Transverse colon (tissue), 4 donors: ENCODE measurements at places on chromosomes 2 and 18. TPM values are rescaled to one million over a fixed set of nuclear protein-coding genes. Genes with fewer than 3 reads are reported as not detected.

The HNRNPLL gene
- 59.7 TPM for total RNA-seq

The CHRNG gene
- not detected for total RNA-seq

The C18orf54 gene
- total RNA-seq: 5.1 TPM

GRCh38 chr2:231412618-231412963 is 17.1 kb downstream of the B3GNT7 start:
- H3K4me1 ChIP-seq: peaks cover 12% of the 10 kb centered on the region
- DNase-seq: no peak
- H3K27me3 ChIP-seq: no peaks in the 10 kb centered on the region
- H3K4me3 ChIP-seq: peak overlapping the region; percentile 52
- no peaks in the 10 kb centered on the region for H3K36me3 ChIP-seq
- H3K27ac ChIP-seq: peak overlapping the region; percentile 80

The UGT1A7 gene
- total RNA-seq: 3.4 TPM

The RPE gene
- 50.0 TPM for total RNA-seq

- H3K4me1 ChIP-seq: no peaks in the 10 kb centered on the region
- no peaks in the 10 kb centered on the region for H3K36me3 ChIP-seq
- H3K4me3 ChIP-seq: no peak overlapping the region
- DNase-seq: no peak
- H3K27ac ChIP-seq: no peak overlapping the region
These were observed 130.0 kb downstream of the TAF4B start for GRCh38 chr18:26356045-26356785.

DNA sequence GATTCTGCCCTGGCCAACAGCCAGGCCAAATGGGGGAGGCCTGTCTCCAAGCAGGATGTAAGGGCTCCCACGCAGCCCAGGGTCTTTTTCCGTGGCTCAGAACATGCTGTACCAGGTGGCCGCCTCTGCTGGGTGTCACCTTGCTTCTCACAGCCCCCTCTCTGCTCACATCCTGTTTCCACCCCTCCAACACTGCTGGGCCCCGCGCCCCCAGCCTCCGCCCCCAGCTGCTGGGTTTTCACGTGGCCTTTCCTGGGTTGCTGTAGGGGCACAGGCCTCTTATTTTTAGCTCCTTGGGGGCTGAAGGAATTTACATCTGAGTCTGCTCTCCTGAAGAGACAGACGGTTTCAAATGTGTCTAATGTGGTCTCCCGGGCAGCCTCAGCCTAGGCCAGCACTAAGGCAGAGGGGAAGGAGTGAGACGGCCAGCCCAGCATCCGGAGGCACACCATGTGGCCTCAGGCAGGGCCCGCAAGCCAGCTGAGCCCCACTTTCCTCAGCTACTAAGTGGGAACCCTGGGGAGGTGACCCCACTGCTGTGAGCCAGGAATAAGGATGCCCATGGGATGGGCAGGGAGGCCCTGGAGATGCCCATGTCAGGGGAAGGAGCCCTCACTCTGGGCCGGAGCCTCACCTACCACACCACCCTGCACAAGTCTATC is 18.7 kb upstream of the DUSP2 start:
- H3K36me3 ChIP-seq: no peaks in the 10 kb centered on the region
- H3K27me3 ChIP-seq: no peaks in the 10 kb centered on the region
- no peak overlapping the region for H3K4me3 ChIP-seq
- DNase-seq: peak; percentile 55
- no peaks in the 10 kb centered on the region for H3K4me1 ChIP-seq
- peak overlapping the region; percentile 50 for H3K27ac ChIP-seq

DNA sequence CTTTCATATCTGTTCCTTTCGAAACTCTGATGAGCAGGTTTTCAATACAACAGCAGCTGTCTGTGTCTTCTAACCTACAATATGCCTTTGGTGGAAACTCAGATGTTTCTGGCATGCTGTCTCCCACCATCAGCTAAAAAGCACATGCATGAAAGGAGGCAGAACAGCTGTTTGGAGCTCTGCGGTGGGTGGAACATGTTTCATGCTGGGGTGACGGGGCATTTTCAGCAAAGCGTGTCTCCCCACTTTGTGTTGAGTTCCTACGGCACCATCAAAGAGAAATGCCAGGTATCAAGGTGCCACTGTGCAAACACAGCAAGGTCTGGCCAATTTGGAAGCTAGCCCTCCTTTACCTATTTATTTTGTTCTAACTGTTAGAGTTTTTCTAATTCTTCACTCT is 290.1 kb downstream of the CLIP4 start:
- H3K36me3 ChIP-seq: no peaks in the 10 kb centered on the region
- H3K27me3 ChIP-seq: no peaks in the 10 kb centered on the region
- no peak for DNase-seq
- H3K27ac ChIP-seq: no peak overlapping the region
- H3K4me1 ChIP-seq: no peaks in the 10 kb centered on the region
- no peak overlapping the region for H3K4me3 ChIP-seq

DNA sequence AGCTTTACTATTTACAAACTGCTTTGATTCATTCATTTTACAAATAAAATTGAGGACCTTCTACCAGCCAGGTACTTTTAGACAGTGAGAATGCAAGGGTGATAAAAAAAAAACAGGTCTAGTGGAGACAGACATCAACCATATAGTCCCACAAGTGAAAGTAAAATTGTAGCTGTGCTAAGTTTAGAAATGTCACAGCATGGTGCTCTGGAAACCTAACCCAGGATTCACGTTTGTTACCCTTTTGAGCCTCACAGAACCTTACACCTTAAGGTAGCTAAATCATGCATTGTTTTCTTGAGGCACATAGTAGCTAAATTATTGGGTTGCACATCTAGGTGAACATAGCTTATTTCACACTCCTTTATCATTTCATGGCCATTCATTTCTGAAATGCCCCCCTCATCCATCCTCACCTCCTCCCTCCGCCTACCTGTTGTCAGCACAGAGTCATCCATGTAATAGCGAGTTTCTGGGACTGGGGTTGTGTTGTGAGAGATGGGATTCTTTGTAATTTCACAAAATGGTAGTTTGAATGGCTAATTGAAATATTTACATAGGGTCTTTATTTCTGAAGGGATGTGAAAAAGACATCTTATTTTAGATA is 7.1 kb downstream of the MTA3 start:
- peaks cover 1% of the 10 kb centered on the region for H3K4me1 ChIP-seq
- DNase-seq: no peak
- no peaks in the 10 kb centered on the region for H3K36me3 ChIP-seq

GRCh38 chr2:239882331-239882732 is 142.8 kb downstream of the NDUFA10 start:
- no peak overlapping the region for H3K27ac ChIP-seq
- no peaks in the 10 kb centered on the region for H3K36me3 ChIP-seq
- no peaks in the 10 kb centered on the region for H3K4me1 ChIP-seq
- H3K4me3 ChIP-seq: no peak overlapping the region
- no peaks in the 10 kb centered on the region for H3K27me3 ChIP-seq

- DNase-seq: no peak
- H3K4me1 ChIP-seq: no peaks in the 10 kb centered on the region
- no peaks in the 10 kb centered on the region for H3K36me3 ChIP-seq
- H3K27ac ChIP-seq: no peak overlapping the region
- H3K4me3 ChIP-seq: no peak overlapping the region
These were observed 174.3 kb downstream of the CCDC102B start for GRCh38 chr18:68972176-68972575.

GRCh38 chr2:99810225-99810624 is 320.4 kb upstream of the REV1 start:
- no peak overlapping the region for H3K4me3 ChIP-seq
- no peaks in the 10 kb centered on the region for H3K27me3 ChIP-seq
- H3K4me1 ChIP-seq: no peaks in the 10 kb centered on the region
- no peak for DNase-seq
- H3K36me3 ChIP-seq: no peaks in the 10 kb centered on the region

DNA sequence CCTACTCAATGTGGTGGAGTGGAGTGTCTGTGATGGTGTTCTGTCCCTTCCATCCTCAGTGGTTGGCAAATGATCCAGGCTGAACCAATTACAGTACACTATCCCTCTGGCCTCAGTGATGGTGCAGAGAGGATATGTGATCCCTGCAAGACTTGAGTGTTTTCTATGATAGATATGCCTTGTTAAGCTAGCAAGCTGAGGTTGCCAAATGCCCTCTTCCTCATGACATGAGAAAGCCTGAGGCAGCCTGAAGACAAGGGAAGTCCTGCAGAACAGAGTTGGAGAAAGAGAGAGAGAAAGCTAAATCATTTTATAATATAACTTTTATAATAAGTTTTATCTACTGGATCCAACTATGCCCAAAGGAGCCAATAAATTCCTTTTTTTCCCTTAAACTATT is 41.6 kb upstream of the GORASP2 start:
- no peak overlapping the region for H3K27ac ChIP-seq
- no peaks in the 10 kb centered on the region for H3K27me3 ChIP-seq
- no peak for DNase-seq
- no peaks in the 10 kb centered on the region for H3K36me3 ChIP-seq
- no peak overlapping the region for H3K4me3 ChIP-seq
- H3K4me1 ChIP-seq: no peaks in the 10 kb centered on the region

The PCBP1 gene
- 150 TPM for total RNA-seq

DNA sequence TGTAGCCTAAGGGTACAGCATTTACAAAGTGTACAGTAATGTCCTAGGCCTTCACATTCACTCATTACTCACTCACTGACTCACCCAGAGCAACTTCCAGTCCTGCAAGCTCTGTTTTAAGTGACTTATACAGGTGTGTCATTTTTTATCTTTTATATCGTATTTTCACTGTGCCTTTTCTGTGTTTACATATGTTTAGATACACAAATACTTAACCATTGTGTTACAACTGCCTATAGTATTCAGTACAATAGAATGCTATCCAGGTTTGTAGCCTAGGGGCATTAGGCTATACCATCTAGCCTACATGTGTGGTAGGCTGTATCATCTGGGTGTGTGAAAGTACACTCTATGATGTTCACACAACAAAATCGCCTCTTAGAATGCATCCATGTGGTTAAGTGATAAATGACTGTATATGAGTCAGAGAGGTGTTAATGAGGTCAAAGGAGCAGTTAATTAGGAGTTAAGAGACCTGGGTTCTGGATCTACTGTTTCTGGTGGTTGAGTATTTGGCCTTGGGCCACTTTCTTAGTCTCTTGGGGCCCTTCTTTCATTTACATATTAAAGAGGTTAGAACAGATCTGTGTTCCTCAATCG is 149.1 kb downstream of the GREB1L start:
- no peaks in the 10 kb centered on the region for H3K36me3 ChIP-seq
- no peaks in the 10 kb centered on the region for H3K27me3 ChIP-seq
- no peak for DNase-seq
- H3K4me3 ChIP-seq: no peak overlapping the region
- no peak overlapping the region for H3K27ac ChIP-seq

The LBX2 gene
- not detected for total RNA-seq

GRCh38 chr2:161223139-161223732 is 63.0 kb downstream of the TANK start:
- DNase-seq: no peak
- no peak overlapping the region for H3K4me3 ChIP-seq
- H3K36me3 ChIP-seq: no peaks in the 10 kb centered on the region
- H3K4me1 ChIP-seq: no peaks in the 10 kb centered on the region
- no peaks in the 10 kb centered on the region for H3K27me3 ChIP-seq
- H3K27ac ChIP-seq: no peak overlapping the region

The CAPN14 gene
- total RNA-seq: not detected

The TGIF1 gene
- 53.8 TPM for total RNA-seq

- H3K36me3 ChIP-seq: no peaks in the 10 kb centered on the region
- peak; percentile 22 for DNase-seq
- H3K4me1 ChIP-seq: no peaks in the 10 kb centered on the region
- H3K4me3 ChIP-seq: no peak overlapping the region
These were observed 49.9 kb downstream of the MTCL1 start for GRCh38 chr18:8754995-8755960.

DNA sequence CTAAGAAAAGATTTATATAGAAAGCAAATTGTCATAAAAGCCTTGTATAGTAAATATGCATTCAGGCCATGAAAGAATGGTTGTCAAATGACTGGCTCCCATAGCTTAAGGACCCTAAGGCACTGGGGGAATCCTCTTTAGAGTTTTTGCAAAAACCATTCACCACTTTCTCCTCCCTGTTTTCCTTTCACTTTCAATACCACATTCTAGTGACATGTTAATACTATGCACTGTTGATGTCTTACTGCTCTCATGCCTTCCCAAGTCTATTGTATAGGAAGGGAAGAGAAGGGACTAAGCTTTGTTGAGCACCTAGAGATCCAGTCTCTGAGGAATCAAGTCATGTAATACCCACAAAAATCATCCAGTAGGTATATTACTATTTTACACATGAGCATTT is 383.0 kb upstream of the LRRTM1 start:
- H3K4me3 ChIP-seq: no peak overlapping the region
- no peaks in the 10 kb centered on the region for H3K27me3 ChIP-seq
- H3K4me1 ChIP-seq: no peaks in the 10 kb centered on the region
- H3K36me3 ChIP-seq: no peaks in the 10 kb centered on the region
- H3K27ac ChIP-seq: no peak overlapping the region

GRCh38 chr18:11429876-11430275 is 179.5 kb upstream of the SLC35G4 start:
- no peak overlapping the region for H3K27ac ChIP-seq
- no peaks in the 10 kb centered on the region for H3K4me1 ChIP-seq
- no peaks in the 10 kb centered on the region for H3K27me3 ChIP-seq
- no peak overlapping the region for H3K4me3 ChIP-seq
- H3K36me3 ChIP-seq: no peaks in the 10 kb centered on the region

DNA sequence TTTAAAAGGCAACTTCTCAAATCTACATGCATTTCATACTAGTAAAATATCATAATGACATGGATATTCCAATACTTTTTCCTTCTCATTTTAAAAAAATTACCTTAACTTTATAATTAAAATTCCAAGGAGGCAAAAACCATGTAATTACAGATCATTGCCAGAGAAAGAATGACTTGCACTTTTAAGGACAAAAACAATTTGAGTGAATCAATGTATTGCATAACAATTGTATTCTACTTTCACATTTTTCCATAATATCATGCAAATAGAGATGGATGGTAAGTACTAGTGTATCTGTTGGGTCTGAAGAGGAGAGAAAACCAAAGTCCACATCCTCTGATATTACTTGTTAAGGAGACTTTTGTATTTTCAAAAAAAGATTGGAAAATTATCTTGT is 89.5 kb upstream of the NCK2 start:
- no peak overlapping the region for H3K4me3 ChIP-seq
- H3K4me1 ChIP-seq: peaks cover 8% of the 10 kb centered on the region
- no peak for DNase-seq

GRCh38 chr2:173075056-173075780 is 428 bp upstream of the MAP3K20 start:
- no peaks in the 10 kb centered on the region for H3K4me1 ChIP-seq
- no peaks in the 10 kb centered on the region for H3K36me3 ChIP-seq
- peaks cover 3% of the 10 kb centered on the region for H3K27me3 ChIP-seq
- H3K27ac ChIP-seq: peak overlapping the region; percentile 96

DNA sequence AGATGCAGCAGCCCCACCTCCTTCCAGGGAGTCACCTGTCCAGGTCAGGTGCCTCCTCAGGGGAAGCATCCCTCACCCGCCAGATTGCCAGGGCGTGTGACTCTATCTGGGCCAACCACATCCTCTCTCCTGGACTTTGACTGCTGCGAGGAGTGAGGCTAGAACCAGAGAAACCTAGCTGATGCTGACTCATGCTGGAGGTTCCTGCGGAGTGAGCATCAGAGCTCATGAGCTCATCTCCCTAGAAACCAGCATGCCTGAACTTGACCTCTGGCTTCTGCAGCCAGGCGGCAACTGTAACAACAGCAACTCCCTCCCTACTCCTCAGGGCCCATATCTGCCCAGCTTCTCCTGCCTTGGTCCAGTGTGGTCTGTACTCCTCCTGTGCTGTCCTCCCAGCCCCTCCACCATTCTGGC is 28.3 kb upstream of the NT5DC4 start:
- H3K27ac ChIP-seq: peak overlapping the region; percentile 14
- H3K4me1 ChIP-seq: peaks cover 3% of the 10 kb centered on the region
- no peaks in the 10 kb centered on the region for H3K27me3 ChIP-seq
